ENCODE measurements at places on chromosomes 4 and X.

DNA sequence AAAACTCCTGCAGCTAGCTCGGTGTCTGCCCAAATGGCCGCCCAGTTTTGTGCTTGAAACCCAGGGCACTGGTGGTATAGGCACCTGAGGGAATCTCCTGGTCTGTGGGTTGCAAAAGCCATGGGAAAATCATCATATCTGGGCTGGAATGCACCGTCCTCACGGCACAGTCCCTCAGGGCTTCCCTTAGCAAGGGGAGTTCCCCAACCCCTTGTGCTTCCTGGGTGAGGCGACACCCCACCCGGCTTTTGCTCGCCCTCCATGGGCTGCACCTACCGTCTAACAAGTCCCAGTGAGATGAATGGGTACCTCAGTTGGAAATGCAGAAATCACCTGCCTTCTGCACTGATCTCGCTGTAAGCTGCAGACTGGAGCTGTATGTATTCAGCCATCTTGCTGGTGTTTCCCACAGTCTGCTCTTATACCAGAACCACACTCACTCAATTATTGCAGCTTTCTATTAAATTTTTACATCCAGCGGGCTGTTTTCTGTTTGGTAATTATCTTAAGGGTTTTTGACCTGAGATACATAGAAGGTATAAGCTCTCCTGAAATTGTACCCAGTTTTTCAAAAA is 36.7 kb upstream of the NPNT start:
- DNase-seq: no peak

DNA sequence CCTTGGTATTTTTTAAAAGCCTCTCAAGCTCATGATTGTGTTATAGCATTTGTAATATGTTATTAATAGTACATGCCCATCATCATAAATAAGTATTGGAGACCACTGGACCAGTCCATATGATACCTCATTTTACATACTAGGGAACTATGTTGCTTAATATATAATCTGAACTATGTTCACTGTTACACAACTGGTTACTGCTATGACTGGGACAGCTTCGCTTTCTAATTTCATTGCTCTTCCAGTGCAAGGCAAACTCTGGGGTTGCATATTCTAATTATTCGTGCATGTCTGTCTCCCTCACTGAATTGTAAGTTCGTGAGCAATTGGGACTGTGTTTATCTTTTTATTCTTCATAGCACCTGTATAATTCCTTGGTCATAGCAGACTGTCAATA is 330.5 kb downstream of the RAPGEF2 start:
- DNase-seq: no peak

DNA sequence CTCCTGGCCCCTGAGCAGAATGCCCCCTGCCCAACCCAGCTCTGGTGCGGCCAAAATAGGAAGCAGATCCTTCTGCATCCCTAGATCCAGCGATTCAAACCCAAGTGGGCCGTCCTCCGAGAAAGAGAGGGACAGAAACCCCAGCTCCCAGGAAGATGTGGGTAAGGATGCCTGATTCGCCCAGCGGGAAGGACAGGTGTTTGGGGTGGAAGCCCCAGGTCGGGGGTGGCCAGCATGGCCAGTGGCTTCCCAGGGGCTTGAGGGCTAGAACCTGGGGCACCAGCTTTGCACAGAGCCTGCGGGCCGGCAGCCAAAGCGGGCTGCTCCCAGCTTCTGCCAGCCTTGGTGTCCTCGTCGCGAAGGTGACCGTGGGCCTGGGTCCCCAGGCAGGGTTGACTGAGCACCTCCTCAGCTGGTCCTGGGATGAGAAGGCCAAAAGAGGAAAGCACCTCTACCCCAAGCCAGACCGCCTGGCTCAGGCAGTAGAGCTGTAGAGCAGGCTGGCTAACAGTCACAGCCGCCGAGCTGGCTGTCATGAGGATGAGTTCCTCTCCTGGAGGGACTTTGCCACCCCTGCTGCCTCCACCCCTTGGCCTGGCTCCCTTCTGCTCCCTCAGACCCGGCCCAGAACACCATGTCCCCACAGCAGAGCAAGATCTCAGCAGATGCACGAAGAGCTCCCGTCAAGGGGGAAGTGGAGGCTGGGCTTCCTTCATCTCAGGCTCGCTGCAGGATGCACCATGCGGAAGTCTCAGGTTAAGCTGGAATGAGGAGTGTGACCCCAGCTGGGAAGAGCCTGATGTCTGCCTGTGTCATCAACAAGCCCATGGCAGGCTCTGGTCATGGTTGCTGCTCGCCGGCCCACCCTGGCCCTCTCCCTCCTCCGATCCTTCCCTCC is 59.9 kb downstream of the CPZ start:
- DNase-seq: no peak

DNA sequence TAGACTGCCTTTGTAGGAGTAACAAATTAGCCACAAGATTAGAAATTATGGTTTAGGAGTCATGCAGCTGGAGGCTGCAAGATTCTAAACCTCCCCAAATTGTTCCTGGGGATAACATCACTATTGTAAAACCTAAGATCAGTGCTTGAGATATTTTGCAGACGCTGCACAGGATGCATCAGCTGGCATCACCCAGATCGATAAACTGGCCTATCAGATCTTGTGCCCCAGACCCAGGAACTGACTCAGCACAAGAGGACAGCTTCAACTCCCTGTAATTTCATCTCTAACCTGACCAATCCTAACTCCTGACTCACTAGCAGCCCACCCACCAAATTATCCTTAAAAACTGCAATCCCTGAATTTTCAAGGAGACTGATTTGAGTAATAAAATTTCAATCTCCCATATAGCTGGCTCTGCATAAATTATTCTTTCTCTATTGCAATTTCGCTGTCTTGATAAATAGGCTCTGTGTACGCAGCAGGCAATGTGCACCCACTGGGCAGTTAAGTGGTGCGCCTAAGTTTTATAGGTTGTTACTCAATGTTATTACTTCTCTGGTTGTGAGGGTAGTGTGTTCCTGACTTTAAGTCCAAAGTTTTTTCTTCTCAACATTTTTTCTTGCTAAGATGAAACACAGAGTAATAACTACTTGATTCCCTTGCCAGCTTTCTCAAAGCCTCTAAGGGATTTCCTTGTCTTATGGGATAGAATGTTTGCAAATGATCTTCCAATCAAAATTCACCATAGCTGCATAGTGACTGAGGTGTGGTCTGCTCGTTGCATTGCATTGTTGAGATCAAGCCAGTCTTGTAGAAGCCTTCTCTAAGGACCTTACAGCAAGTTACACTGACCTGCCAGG is 312.3 kb upstream of the DKK2 start:
- no peak for DNase-seq

DNA sequence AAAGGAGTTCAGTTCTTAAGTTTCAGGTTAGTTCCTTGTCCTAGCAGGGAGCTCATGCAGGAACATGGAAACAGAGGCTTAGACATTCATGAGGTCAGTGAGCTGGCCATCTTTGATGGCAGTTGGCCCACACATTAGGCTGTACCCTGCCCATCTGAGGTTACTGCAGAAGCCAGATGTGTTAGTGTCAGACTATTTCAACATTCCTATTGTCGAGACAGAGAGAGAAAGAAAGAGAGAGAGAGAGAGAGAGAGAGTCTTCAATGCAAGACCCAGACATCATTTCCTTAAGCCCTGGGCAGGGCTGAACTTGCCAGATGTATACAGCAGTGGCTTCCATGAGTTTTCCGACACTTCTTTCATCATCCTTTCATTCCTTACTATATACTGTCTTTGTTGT is 91.3 kb downstream of the PPP1R2C start:
- DNase-seq: no peak

DNA sequence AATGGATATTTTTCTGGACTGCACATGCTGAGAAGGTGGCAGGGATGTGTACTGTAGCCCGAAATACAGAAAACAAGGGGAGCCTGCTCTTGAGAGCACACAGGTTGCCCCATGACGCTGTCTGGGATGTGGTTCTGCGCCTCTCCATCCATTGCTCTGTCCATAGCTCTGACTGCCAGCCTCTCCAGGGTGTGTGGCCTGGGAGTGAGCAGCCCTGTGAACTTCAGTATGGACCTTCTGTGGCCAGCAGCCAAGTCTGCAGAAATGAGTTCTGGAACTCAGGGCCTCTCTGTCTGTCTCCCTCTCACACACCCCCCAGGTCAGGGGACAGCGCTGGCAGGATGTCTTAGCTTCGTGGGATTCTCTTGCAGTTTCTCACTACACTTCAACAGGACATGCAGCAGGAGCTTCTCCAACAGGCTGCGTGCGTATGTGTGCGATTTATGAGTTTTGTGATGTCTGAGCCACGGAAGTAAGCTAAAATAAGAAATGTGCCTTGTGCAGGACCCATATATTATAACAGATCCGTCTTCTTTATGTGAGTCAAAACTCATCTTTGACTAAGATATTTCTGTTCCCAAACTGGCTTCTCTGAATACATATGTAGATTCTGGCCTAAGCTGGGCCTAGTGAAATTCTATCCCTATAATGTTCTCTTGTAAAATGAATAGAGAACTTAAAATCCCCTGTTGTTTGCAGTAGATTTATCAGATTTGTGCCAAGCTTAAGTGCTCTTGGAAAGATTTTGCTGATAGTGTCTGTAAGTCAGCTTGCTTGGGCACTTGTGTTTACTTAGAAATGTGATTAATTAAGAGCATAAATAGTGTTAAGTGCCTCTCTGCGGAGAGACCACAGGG is 40.0 kb downstream of the PROM1 start:
- no peak for DNase-seq

- no peak for DNase-seq
Observed at GRCh38 chrX:77689376-77689775, 96.6 kb downstream of the ATRX start.

DNA sequence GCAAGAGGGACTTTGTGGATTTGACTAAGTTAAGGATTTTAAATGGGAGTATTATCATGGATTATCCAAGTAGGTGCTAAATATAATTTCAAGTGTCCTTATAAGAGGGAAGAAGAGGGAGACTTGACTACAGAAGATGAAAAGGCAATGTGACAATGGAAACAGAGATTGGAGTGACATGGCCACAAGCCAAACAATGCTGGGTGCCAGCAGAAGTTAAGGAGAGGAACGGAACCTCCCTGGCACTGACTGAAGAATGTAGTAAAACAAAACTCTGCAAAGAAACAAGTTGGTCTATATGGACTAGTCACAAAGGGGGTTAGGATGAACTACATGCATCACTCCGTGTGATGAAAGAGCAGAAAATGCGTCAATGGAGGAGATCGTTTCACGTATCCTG is 395.8 kb upstream of the GALNT7 start:
- no peak for DNase-seq

Data from GOT3 (cell line).